ENCODE measurements at places on chromosomes 2 and 18.

- no peak overlapping the region for H3K27ac ChIP-seq
- H3K36me3 ChIP-seq = no peaks in the 10 kb centered on the region
- no peaks in the 10 kb centered on the region for H3K4me1 ChIP-seq
These were observed 76.6 kb upstream of the FAM237A start for GRCh38 chr2:206565666-206566065.

DNA sequence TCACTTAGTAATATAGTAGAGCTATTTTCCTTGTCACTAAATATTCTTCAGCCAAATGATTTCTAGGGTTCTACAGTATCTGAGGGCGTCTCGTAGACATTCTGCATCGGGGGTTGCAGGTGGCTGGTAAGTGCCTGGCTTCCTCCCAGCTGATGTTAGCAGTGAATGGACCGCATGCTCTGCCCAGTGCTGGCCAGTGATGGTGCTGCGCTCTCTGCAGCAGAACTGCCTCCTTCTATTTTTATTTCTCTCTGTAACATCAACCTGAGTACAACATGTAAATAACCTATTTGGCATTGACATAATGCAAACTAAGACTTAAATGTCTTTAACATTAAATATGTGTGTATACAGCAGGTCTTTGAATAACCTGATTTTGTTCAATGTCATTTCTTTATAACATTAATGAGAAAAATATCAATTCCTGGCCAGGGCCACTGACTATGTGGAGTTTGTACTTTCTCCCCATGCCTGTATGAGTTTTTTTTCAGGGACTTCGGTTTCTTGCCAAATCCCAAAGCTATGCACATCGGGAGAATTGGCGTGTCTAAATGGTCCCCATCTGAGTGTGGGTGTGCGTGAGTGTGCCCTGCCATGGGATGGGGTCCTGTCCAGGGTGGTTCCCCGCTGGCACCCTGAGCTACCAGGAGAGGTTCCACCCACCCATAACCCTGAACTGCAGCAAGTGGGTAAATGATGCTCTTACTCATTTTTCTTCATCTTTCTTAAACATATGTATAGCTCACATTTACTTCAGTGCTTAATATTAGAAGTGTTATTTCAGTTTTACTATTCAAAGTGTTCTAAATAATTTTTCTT lies 278.2 kb upstream of the EPAS1 start:
- no peak for DNase-seq
- H3K27ac ChIP-seq = no peak overlapping the region
- no peaks in the 10 kb centered on the region for H3K4me1 ChIP-seq
- H3K4me3 ChIP-seq = no peak overlapping the region

GRCh38 chr2:85672456-85672855 lies 4.5 kb upstream of the SFTPB start:
- no peak overlapping the region for H3K4me3 ChIP-seq
- H3K27me3 ChIP-seq = no peaks in the 10 kb centered on the region
- no peak for DNase-seq
- H3K4me1 ChIP-seq = no peaks in the 10 kb centered on the region
- no peaks in the 10 kb centered on the region for H3K36me3 ChIP-seq

- DNase-seq = no peak
- no peak overlapping the region for H3K27ac ChIP-seq
- H3K4me1 ChIP-seq = no peaks in the 10 kb centered on the region
These were observed 563.1 kb upstream of the PIK3C3 start for GRCh38 chr18:41391616-41392595.

- no peak for DNase-seq
- H3K27ac ChIP-seq = no peak overlapping the region
- H3K27me3 ChIP-seq = no peaks in the 10 kb centered on the region
- no peak overlapping the region for H3K4me3 ChIP-seq
- no peaks in the 10 kb centered on the region for H3K36me3 ChIP-seq
- H3K4me1 ChIP-seq = no peaks in the 10 kb centered on the region
These were observed 463.7 kb downstream of the TNS1 start for GRCh38 chr2:217539126-217539525.

GRCh38 chr2:105376789-105377240 lies 22.0 kb downstream of the FHL2 start:
- no peaks in the 10 kb centered on the region for H3K36me3 ChIP-seq
- H3K27ac ChIP-seq = no peak overlapping the region
- H3K4me3 ChIP-seq = no peak overlapping the region
- no peaks in the 10 kb centered on the region for H3K27me3 ChIP-seq
- H3K4me1 ChIP-seq = peaks cover 23% of the 10 kb centered on the region
- no peak for DNase-seq

- H3K4me1 ChIP-seq = peaks cover 8% of the 10 kb centered on the region
- no peak overlapping the region for H3K27ac ChIP-seq
These were observed 16.7 kb downstream of the ANKRD12 start for GRCh38 chr18:9153256-9153655.

DNA sequence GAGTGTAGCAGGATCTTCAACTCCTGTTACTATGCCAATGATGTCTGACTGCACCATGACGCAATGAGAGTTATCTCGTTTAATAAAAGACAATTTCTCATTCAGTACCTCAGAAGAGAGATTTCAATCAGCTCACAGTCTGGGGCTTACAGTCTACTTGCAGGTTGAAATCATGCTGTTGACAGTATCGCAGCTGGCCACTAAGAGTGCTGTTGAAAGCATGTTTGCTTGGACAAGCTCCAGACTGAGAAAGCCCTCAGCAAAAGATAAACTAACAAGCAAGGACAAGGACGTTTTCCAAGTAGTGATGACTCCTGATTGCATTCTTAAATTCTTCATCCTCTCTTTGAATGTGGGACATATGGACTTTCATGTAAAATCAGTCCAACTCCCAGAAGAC lies 145.2 kb upstream of the SYT4 start:
- H3K4me1 ChIP-seq = no peaks in the 10 kb centered on the region
- H3K4me3 ChIP-seq = no peak overlapping the region
- H3K36me3 ChIP-seq = no peaks in the 10 kb centered on the region
- DNase-seq = no peak
- H3K27ac ChIP-seq = no peak overlapping the region

- no peaks in the 10 kb centered on the region for H3K27me3 ChIP-seq
- H3K4me1 ChIP-seq = no peaks in the 10 kb centered on the region
- no peak overlapping the region for H3K4me3 ChIP-seq
- H3K36me3 ChIP-seq = no peaks in the 10 kb centered on the region
These were observed 156.8 kb upstream of the STK17B start for GRCh38 chr2:196328088-196328680.

GRCh38 chr2:17000184-17000482 lies 334.5 kb upstream of the CYRIA start:
- H3K36me3 ChIP-seq = no peaks in the 10 kb centered on the region
- DNase-seq = no peak
- no peaks in the 10 kb centered on the region for H3K27me3 ChIP-seq
- no peaks in the 10 kb centered on the region for H3K4me1 ChIP-seq
- no peak overlapping the region for H3K4me3 ChIP-seq
- no peak overlapping the region for H3K27ac ChIP-seq

- no peak overlapping the region for H3K4me3 ChIP-seq
- no peak overlapping the region for H3K27ac ChIP-seq
- H3K27me3 ChIP-seq = no peaks in the 10 kb centered on the region
- no peaks in the 10 kb centered on the region for H3K36me3 ChIP-seq
These were observed 199.1 kb downstream of the TRIB2 start for GRCh38 chr2:12915787-12916186.

DNA sequence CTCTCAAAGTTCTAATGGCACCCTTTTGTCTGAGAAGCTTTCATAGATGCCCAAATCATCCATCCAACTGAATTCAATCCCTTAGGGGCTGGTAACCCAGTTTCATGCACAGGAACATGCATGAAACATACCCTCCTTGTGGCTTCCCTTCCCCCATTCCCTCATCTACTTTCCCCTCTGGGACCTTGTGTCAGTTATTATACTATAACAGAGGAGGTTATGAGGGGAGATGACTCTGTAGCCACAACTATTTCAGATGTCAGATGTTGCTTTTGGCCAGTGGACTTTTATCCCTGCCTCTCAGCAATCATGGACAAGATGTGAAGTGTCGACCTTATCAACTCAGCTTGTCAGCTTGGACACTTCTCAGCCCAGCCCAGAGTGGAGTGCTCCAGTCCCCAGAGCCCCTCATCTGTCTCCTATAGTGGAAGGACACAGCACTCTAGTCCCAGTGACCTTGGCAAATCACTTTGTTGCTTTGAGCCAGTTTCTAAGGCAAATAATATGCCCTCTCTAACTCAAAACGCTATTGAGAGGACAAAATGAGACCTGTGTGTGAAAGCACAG lies 8.4 kb downstream of the DHRS9 start:
- H3K36me3 ChIP-seq = no peaks in the 10 kb centered on the region
- no peak overlapping the region for H3K4me3 ChIP-seq
- DNase-seq = no peak
- no peak overlapping the region for H3K27ac ChIP-seq

DNA sequence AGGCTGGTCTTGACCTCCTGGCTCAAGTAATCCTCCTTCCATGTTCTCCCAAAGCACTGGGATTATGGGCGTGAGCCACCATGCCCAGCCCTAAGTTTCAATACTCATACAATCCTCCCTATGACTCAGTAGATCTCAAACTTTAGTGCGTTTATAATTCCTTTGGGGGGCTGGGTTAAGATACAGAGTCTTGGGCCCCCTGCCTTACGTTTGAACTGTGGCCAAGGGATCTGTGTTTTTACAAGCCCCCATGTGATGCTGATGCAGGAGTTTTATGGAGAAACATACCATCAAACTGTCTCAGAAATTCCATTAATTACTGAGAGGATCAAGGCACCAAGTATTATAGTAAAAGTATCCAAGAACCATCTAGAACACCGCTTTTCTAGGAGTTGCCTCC lies 38.2 kb upstream of the FAM136A start:
- no peaks in the 10 kb centered on the region for H3K36me3 ChIP-seq
- H3K27ac ChIP-seq = no peak overlapping the region
- no peaks in the 10 kb centered on the region for H3K27me3 ChIP-seq
- no peak overlapping the region for H3K4me3 ChIP-seq
- H3K4me1 ChIP-seq = no peaks in the 10 kb centered on the region
- DNase-seq = no peak

- H3K27me3 ChIP-seq = no peaks in the 10 kb centered on the region
- no peak for DNase-seq
- no peak overlapping the region for H3K27ac ChIP-seq
- H3K4me1 ChIP-seq = no peaks in the 10 kb centered on the region
These were observed 73.1 kb upstream of the ZNF521 start for GRCh38 chr18:25425024-25425423.

GRCh38 chr2:194126418-194126817 lies 1530.6 kb upstream of the SLC39A10 start:
- H3K4me1 ChIP-seq = no peaks in the 10 kb centered on the region
- no peak overlapping the region for H3K27ac ChIP-seq

DNA sequence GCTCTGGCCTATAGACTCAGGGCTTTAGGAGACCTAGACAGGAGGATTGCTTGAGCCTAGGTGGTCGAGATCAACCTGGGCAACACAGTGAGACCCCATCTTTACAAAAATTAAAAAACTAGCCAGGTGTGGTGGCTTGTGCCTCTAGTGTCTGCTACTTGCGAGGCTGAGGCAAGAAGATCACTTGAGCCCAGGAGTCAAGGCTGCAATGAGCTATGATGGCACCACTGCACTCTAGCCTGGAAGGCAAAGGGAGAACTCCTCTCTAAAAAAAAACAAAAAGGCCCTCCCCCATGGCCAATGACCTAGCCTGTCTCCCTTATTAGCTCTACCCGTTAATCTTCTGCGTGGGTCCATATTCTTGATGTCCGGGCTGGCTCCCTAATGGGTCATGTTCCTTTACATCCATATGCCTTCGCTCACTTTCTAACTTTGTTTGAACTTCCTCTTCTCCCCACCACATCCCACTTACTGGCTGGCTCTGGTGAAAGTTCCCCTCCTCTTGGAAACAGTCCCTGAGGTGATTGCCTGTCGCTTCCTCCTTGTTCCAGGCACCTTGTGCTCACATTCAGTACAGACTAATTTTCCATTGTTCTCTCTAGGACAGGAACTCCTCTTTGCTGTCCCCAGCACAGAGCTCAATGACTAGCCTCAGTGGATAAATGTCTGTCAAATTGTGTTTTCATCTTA lies 103.0 kb downstream of the AFF3 start:
- H3K27me3 ChIP-seq = no peaks in the 10 kb centered on the region
- H3K4me1 ChIP-seq = no peaks in the 10 kb centered on the region
- DNase-seq = no peak
- H3K36me3 ChIP-seq = no peaks in the 10 kb centered on the region
- H3K4me3 ChIP-seq = no peak overlapping the region
- no peak overlapping the region for H3K27ac ChIP-seq

DNA sequence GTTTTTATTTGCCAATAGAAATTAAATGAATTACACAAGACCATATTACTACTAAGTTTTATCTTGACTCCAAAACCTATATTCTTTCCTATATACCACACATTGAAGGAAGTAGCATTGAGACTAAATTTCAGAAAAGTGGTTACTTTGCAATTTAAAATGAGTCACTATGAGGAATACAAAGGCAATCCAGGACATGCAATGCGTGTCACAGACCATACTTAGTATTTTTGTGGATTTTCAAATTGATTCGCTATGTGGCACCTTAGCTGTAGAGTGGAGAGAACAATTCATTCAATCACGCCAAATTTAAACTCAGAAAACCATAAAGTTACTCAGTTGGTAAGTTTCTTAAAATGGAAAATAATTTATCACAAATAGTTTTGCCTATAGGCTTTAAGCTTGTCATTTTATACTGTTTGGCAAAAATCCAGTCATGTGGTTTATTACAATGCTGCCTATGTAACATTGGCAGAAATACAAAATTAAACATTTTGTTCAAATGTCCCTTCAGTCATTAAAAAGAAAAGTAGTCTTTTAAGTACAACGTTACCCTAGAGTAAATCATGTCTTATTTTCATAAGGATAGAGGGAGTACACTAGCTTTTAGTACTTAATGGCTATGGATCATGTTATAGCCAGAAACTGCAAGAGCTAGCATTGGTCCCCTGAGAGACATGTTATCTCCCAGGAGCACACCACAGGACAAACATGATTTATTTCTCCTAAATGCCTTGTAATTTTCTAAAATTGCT lies 222.8 kb upstream of the CDH7 start:
- no peak for DNase-seq
- H3K4me1 ChIP-seq = no peaks in the 10 kb centered on the region
- H3K36me3 ChIP-seq = no peaks in the 10 kb centered on the region

GRCh38 chr18:48007955-48008701 lies 77.7 kb upstream of the SMAD2 start:
- no peak for DNase-seq
- peak overlapping the region; percentile 62 for H3K4me3 ChIP-seq
- peaks cover 2% of the 10 kb centered on the region for H3K4me1 ChIP-seq
- H3K36me3 ChIP-seq = no peaks in the 10 kb centered on the region
- H3K27me3 ChIP-seq = no peaks in the 10 kb centered on the region
- H3K27ac ChIP-seq = peak overlapping the region; percentile 68

GRCh38 chr2:237530472-237531433 lies 35.6 kb upstream of the PRLH start:
- DNase-seq = no peak
- H3K4me3 ChIP-seq = no peak overlapping the region
- H3K4me1 ChIP-seq = no peaks in the 10 kb centered on the region
- no peaks in the 10 kb centered on the region for H3K36me3 ChIP-seq

DNA sequence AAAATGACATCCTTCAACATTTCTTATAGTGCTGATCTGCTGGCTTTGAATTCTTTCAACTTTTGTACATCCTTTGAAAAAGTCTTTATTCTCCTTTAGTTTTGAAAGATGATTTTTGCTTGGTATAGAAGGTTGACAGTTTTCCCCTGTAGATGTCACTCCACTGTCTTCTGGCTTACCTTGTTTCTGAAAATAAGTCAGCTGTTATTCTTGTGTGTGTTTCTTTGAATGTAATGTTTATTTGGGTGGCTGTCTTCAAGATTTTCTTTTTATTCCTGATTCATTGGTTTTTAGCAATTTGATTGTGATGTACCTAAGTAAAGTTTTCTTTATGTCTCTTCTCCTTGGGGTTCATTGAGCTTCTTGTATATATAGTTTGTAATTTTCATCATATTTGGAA lies 47.6 kb downstream of the ACTR3 start:
- DNase-seq = no peak
- H3K4me1 ChIP-seq = no peaks in the 10 kb centered on the region
- H3K4me3 ChIP-seq = no peak overlapping the region
- no peaks in the 10 kb centered on the region for H3K36me3 ChIP-seq

Measured in breast epithelium (tissue), 4 donors.